Bone marrow (tissue), 2 donors: ENCODE measurements at places on chromosomes 16 and 17.

DNA sequence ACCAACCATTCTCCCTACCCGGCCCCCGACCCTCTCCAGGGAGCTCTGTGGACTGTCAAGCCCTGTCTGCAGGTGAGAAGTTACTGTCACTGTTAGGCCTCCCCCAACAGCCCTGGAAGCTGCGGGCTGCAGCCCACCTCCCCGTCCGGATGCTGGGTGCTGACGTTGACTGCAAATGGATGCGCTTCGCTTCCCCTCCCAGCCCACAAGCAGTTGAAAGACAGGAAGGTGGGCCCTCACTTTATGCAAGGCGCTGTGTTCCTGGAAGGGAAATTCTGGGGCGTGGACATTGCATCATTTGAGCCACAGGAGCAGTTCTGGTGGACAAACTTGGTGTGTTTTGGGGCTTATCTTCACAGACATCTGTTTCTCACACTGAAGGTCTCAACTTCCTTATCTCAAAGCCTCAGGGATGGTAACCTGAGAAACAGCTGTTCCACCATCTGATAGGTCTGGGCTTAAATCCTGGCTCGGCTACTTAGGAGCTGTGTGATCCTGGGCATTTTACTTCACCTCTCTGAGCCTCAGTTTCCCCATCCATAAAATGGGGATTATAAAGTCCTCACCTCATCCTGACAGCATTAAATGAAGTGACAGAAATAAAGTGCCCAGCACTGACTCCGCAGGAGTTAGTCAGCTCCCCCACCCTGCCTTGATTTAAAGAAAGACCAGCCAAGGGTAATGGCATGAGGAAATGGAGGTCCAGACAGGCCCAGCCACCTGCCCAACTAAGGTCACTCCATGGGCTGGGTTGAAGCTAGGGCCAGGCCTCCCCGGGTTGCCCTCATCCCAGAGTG lies 4.6 kb upstream of the DRC7 start:
- peak; percentile 96 for DNase-seq

GRCh38 chr17:76940295-76940694 lies 72.1 kb downstream of the MGAT5B start:
- no peak for DNase-seq

DNA sequence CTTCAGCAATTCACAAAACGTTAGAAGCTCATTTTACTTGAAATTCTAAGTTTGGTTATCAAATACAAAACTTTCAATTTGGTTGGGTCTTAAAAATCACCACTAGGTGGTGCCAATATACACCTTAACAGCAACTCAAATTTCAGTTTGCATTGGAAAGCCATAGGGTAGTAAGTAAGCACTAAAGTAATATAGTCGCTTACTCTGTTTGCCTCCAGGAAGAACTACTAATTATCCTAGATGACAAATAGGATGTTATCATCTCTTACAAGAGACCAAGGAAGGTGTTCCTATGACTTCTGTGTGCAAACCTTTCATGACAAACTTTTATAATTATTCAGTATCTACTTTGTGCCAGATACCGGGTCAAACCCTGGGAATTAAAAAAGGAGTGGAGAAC lies 93.3 kb downstream of the MYO1D start:
- DNase-seq = no peak

DNA sequence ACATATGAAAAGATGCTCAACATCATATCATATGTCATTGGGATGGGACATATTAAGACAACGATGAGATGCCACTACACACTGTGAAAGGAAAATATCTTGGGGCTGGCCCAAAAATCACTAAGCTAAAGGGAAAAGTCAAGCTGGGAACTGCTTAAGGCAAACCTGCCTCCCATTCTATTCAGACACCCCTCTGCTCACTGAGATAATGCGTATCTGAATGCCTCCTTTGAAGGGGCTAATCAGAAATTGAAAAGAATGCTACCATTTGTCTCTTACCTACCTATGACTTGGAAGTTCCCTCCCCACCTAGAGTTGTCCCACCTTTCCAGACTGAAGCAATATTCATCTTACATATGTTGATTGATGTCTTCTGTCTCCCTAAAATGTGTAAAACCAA lies 11.2 kb upstream of the TRIM25 start:
- no peak for DNase-seq

GRCh38 chr16:49491106-49491670 lies 117.6 kb downstream of the C16orf78 start:
- DNase-seq = no peak

GRCh38 chr17:28575126-28575795 lies 1.4 kb downstream of the ALDOC start:
- no peak for DNase-seq

DNA sequence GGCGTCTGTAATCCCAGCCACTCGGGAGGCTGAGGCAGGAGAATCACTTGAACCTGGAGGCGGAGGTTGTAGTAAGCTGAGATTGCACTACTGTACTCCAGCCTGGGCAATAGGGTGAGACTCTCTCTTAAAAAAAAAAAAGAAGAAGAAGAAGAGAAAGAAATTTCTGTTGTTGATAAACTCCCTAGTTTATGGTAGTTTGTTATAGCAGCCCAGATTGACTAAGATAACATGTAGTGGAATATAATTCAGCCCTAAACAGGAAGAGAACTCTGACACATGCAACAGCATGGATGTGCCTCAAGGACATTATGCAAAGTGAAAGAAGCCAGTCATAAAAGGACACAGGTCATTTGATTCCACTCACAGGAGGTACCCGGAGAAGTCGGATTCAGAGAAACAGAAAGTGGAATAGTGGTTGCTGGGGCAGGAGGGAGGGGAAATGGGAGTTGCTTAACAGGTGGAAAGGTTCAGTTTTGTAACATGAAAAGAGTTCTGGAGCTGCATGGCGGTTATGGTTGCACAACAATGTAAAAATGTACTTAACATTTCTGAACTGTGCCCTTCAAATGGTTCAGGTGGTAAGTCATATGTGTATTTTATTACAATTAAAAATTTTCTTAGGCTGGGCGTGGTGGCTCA lies 26.0 kb upstream of the PRM1 start:
- DNase-seq = no peak

GRCh38 chr16:16923479-16923878 lies 544.5 kb downstream of the NPIPA7 start:
- no peak for DNase-seq

GRCh38 chr16:54822492-54822891 lies 108.2 kb upstream of the IRX5 start:
- DNase-seq = no peak

- DNase-seq = no peak
Measured at GRCh38 chr16:228151-228851, 948 bp downstream of the LUC7L start.

DNA sequence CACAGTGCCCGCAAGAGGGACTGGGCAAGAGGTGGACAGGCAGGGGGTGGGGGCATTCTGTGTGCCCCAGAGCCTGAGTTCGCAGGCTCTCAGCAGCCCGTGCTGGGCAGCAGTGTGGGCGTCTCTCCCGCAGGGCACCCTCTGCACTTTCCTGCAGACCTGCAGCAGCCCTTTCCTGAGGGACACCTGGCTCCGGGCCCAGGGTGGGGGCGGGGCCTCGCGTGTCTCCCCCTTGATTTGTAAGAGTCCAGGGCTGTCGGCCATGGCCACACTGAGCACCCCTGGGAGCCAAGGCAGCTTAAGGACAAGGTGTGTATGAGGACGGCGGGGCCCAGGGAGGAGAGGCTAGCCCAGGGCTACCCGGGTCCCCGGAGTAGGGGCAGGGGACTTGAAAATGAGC lies 33.4 kb upstream of the SLC38A10 start:
- no peak for DNase-seq

- no peak for DNase-seq
Measured at GRCh38 chr16:48212033-48212432, 32.1 kb upstream of the LONP2 start.

- DNase-seq = no peak
Measured at GRCh38 chr16:20074099-20074991, 655 bp upstream of the GPR139 start.

GRCh38 chr17:57895382-57896060 lies 45.7 kb upstream of the MRPS23 start:
- no peak for DNase-seq

- no peak for DNase-seq
Measured at GRCh38 chr16:53936052-53936451, 232.1 kb downstream of the FTO start.

DNA sequence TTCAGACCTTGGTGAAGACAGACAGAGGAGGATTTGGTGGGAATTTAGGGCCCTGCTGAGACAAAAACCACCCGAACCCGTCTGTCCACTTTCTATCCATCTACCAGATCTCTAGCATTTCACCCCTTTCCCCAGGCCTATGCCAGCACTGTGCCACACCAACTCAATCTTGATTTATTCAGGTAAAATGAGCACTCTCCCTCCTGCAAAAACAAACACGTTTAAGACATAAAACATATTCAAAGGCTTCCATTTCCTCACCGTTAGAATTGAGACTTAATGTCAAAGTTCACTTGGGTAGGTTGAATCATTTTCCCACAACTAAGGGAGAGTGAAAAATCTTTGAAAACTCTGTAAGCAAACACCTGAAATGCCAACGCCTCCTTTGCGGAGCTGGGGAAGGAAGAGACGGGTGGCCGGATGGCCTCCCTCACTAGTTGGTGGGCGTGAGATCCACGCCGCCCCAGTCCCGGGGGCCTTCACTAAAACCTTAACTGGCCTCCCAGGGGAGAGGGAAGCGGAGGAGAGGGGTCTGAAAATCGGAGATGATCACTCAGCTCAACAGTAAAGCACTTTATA lies 862 bp downstream of the DCAKD start:
- DNase-seq = no peak

DNA sequence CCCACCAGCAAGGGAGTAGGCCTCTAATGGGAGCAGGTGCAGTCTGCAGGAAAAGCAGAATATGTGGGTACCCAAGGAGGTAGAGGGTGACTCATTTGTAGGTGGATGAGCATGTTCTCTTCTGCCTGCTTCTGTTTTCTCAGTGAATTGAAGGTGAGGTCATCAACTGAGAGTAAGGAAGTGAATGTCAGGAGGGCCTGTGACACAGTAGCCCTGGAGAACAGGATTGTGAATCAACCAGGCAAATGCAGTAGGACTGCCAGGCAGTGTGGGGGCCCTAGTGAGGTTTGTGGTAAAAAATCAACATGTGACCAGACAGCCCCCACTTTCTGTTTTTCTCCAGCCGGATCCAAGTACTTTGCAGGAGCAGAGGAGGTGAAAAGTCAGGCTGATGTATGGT lies 150.5 kb upstream of the SOX9 start:
- no peak for DNase-seq

DNA sequence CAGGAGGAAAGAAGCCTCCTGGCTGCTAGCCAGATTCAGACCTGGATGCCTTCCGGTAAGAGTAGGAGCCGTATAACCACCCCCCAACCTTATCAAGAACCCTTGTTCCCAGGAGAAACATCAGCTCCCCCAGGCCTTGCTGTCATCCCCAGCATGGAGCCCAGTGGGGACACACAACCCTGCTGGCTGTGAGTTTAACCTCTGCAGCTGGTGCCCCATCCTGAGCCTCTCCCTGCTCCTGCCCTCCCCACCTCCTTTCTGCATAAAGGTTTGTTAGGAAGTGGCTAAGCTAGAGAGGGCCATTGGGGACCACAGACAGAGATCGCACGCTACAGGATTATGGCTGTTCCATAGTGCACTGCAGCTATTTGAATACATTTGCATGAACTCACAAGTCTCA lies 55.5 kb upstream of the RPL38 start:
- no peak for DNase-seq
